ENCODE measurements at places on chromosomes 2 and 18.

DNA sequence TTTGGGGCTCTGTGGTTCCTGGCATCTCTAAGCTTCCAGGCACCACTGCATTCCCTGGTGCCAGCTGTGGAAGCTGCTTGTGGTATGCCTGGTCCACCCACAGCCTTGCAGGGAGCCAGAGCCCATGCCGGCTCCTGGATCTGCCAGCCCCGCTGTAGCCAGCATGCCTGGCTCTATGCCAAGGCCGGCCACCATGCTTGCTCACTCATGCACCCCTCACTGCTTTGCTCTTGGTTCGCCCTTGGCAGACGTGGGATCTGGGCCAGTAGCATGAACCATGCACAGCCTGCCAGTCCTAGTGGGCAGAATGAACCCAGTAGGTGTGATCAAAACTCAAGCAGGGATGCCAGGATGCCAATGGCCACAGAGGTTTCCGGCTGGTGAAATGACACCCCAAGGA is 634.2 kb upstream of the TMEFF2 start:
- DNase-seq = no peak

GRCh38 chr2:196244966-196245365 is 73.6 kb upstream of the STK17B start:
- DNase-seq = no peak

DNA sequence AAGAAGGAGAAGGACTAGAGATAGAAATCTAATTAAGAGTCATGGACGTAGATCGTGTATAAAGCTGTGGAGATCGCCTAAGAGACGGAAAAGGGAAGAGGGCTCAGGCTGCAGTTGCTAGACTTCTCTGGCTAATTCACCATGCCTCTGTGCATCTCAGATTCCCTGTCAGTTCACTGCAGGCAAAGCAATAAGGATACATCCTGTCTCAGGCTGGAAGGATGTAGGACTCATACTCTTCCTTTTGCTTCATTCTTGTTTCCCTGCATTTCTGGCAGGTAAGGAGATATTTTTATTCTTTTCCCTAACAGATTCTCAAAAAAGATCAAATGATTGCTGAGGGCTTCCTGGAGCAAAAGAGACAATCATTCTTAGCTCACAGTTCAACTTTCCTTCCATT is 112.5 kb downstream of the AP1S3 start:
- DNase-seq = no peak

- DNase-seq = no peak
Measured at GRCh38 chr2:69745035-69745434, 3.1 kb downstream of the ANXA4 start.

DNA sequence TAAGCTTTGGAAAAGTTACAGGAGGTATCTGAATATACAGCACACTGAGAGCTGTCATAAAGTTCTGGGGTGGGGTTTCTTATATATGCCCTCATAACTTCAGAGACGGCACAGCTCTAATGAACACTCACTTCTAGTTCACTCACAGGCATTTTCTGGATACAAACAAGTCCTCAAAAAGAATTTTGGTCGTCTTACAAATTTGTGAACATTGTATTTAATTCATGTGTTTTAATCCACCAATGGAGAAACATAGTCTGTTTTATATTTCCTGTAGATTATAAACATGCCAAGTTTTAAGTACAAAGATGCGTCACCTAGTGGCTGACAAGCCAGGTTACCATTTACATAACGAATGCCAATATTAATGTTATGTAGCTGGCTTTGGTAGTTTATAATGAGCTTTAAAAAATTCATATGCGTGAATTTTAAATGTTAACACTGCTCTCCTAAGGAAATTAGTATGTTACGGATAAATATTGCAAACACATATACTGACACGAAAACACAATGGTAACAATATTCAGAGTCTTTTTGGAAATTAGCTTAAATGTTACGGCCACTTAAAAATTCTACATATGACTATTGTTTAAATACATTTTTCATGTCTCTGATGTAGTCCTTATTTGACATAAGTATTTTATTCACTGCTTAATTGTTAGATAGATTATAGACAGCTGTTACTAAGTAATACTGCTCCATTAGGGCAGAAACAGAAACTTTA is 2.5 kb downstream of the COL3A1 start:
- DNase-seq = no peak

DNA sequence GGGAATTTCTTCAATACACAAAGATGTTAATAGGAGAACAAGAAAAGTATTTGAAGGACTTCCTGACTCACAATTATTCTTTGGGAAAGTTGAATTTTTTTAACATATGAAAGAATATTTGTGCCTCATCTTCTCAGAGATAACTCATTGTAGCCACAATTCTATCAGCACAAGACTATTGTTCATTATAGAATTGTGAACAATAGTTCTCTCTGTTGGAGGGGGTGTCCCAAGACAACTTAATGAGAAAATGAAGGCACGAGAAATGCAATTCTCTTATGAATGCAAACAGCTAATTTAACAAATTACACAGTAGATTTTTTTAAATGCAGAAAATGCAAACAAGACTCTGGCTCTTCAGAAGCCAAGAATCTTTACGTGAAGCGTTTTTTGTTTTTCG is 157.0 kb downstream of the BARD1 start:
- no peak for DNase-seq

GRCh38 chr2:74880054-74880728 is 46.3 kb downstream of the HK2 start:
- DNase-seq = no peak

DNA sequence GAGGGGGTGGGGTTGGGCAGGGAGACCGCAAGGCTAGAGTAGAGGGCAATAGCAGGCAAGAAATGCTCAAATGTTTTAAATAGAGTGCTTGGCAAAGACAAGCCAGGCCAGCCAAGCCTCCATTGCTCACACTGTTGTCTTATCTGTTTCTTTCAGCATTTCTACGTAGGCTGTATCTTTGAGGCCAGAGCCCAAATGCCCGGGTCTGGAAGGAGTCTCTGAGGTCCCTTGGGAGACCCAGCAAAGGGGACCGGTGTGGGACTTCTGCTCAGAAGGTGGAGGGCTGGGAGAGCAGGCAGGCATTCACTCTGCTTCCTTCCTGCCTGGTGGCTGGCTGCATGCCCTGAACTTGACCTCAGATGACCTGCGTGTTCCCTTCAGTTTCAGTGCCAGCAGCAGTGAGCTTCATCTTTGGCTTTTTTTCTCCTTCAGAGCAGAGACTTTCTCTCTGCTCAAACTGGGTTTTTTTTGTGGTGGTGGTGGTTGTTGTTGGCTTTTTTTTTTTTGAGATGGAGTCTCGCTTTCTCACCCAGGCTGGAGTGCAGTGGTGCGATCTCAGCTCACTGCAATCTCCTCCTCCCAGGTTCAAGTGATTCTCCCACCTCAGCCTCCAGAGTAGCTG is 13.7 kb upstream of the TET3 start:
- DNase-seq = peak; percentile 56

- no peak for DNase-seq
Measured at GRCh38 chr2:69291721-69292120, 95.3 kb downstream of the GFPT1 start.

GRCh38 chr2:27622921-27623384 is 5.9 kb downstream of the CCDC121 start:
- DNase-seq = no peak

- DNase-seq = no peak
Measured at GRCh38 chr18:76385681-76385975, 109.4 kb downstream of the ZNF516 start.

DNA sequence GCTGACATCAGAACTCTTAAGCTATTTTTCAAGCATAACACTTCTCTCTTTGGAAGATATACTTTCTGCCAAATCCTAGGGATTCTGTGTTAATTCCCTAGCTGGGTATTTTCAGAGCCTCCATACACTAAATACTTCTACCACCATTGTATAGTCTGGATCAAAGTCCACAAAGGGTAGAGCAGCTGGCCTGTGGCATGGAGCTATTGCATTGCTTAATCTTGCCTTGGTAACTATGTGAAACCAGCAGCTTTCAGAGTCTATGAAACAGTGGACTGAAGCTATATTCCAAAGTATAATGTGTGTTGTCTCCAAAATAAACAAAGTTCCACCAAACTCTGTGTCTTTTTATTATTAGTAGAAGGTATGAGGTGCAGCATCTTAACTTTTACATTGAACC is 296.9 kb upstream of the CDH19 start:
- no peak for DNase-seq

- DNase-seq = peak; percentile 52
Measured at GRCh38 chr2:149040451-149040850, 2.0 kb downstream of the LYPD6B start.

GRCh38 chr2:48849770-48850169 is 94.2 kb upstream of the LHCGR start:
- DNase-seq = no peak

- DNase-seq = no peak
Measured at GRCh38 chr2:116319001-116319400, 1495.5 kb upstream of the DDX18 start.

GRCh38 chr2:60621688-60622429 is 68.4 kb upstream of the BCL11A start:
- no peak for DNase-seq

GRCh38 chr2:180614776-180615175 is 365.6 kb upstream of the UBE2E3 start:
- DNase-seq = no peak

GRCh38 chr2:200122683-200123082 is 167.3 kb downstream of the MAIP1 start:
- DNase-seq = no peak

- peak; percentile 54 for DNase-seq
Measured at GRCh38 chr2:219689676-219690628, 62.5 kb downstream of the SLC4A3 start.

DNA sequence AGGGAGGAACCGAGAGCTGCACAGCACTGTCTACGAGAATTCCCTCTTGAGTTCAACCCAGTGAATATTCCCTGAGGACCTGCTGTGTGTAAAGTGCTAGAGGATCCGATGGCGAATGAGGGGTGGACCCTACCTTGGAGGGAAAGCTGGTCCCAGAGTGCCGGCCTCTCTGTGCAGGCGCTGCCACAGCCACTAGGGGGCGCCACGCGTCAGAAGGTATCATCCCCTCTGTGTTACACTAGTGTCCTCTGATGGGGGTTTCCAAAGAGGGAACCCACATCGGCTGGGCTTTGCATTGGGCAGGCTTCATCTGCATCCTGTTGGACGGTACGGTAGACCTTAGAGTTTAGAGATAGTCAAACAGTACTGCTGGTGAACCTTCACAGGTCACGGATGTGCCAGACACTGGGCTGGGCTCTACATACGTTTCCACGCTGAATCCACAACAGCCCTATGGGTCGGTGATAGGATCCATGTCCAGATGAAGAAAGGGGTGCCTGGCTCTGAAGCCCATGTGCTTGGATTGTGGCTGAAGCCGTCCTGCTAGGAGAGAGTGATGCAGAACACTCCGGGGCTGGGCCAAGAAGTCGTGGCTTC is 39.0 kb downstream of the COA5 start:
- peak; percentile 55 for DNase-seq

GRCh38 chr2:216535454-216535995 is 36.9 kb downstream of the RPL37A start:
- DNase-seq = no peak

DNA sequence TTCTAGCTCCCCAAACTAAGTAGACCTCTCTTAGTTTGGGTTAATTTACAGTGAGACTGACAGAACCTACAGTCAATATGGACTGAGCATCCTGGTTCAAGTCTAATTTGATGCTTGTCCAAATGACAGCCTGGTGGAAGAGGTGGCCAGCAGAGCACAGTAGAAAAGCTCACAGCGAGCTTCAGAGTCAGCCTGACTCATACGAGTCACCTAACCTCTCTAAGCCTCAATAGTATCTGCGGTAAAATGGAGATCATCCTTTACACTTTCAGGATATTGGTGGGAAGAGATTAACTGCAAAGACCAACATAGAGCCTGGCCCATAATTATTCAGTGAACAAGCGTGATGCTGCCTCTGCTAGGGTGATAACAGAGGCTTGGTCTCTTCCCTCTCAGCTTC is 54.5 kb downstream of the DOCK10 start:
- no peak for DNase-seq

DNA sequence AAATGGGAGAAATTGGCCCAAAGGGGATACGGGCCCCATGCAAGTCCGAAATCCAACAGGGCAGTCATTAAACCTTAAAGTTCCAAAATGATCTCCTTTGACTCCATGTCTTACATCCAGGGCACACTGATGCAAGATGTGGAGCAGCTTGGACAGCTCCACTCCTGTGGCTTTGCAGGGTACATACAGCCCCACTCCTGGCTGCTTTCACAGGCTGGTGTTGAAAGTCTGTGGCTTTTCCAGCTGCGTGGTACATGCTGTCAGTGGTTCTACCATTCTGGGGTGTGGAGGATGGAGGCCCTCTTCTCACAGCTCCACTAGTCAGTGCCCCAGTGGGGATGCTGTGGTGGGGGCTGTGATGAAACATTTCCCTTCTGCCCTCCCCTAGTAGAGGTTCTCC is 8.6 kb upstream of the TMX3 start:
- no peak for DNase-seq

- no peak for DNase-seq
Measured at GRCh38 chr2:60400462-60401246, 152.8 kb downstream of the BCL11A start.

DNA sequence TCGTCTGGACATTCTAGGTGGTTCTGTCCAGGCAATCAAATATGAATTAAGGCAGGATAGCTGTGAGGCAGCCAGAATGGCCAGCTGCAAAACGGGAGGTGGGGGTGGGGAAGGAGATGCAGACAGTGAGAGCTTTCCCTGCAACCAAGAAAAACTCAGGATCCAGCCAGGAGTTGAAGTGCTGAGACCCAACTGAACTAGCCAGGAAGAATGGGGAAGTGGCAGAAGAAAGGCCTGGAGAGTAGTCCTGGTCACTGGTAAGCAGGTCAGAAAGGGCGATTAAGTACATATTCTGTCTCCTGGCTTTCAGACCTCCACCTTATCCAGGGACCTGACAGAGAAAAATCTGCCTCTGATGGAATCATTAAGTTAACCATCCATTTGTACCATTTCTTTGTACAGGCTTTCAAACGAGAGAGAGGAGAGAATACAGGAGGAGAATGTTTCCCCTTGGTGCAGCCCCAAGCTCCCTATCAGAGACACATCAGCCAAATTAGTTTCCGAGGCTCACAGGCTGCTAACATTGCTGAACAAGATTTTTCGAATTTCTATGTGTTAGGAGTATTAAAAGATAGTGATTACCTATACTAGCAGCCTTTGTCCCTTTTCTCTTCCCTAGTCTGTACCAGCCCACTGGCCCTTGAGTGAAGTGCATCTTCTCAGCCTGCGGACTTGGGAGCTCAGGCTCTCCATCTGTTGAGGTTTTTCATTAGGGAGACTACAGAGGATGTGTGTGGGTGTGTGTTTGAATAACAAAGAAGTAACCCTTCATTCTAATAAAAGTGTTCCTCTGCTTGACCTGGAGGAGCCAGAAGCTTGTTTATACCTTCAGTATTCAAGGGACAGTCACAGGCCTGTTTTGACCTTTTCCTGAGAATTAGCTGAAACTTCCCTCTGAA is 12.5 kb upstream of the HOXD1 start:
- no peak for DNase-seq

- DNase-seq = no peak
Measured at GRCh38 chr2:20431772-20432171, 15.1 kb upstream of the RHOB start.

Measured in activated CD4-positive, alpha-beta T cell treated with anti-CD3 and anti-CD28 coated beads, Interleukin-2, amount 50 U/mL, for 16 hours (primary cell).